Cerebellar cortex (tissue), 1 donor: ENCODE measurements at places on chromosomes 6 and 20.

DNA sequence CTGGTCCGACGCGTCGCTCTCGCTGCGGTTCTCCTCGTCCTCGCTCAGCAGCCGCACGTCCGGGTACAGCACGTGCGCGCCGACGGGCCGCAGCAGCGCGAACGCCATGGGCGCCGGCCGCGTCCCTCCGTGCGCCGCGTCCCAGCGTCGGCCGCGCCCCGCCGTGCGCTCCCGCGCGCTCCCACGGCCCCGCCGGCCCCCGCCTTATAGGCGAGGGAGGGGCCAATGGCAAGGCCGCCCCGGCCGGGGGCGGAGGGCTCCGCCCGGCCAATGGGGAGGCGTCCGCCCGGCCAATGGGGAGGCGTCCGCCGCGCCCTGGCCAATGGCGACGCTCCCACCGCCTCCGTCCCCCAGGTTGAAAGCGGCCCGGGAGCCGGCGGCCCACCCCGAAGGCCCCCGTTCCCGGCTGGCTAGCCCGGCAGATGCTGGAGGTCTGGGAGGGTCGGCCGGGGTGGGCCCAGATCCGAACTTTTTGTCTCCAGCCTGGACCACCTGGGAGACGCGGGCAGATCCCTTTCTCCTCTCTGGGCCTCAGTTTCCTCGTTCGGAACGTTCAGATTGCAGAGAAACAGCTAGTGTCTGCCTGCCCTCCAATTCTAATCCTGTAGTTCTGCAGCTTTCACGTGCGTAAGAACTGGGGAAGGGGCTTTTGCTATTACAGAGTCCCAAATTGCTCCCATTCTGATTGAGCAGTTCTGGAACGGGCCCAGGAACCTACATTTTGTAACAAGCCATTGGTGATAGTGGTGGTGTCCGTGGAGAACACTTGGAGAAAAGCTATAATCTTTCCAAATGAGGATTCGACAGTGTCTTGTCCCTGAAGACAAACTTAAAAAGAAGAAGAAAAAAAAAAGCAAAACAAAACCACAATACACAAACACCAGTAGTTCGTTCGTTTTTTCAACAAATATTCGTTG, at the start of gene TCF15:
TCF15 (minus strand) TSS at position 180 of the 917 bp plus-strand sequence; CDS start at position 108, 72 bp downstream.
- peak; percentile 13 for DNase-seq

- no peak for DNase-seq
Measured at GRCh38 chr6:65259059-65259458, 448.0 kb downstream of the EYS start.

DNA sequence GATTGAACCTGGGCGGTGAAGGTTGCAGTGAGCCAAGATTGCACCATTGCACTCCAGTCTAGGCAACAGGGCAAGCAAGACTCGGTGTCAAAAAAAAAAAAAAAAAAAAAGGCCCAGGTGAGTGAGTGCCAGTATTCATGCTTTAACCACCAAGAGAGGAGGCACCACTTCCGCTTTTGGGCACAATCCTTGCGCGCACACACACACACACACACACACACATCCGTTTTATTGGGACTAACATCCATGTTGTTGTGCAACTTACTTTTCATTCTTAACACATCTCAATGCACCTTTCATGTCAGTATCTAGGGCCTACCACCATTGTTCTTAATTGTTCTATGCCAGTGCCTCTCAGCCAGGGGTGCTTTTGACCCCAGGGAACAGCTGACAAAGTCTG, 263.0 kb downstream of the CDC5L start:
- DNase-seq = no peak

DNA sequence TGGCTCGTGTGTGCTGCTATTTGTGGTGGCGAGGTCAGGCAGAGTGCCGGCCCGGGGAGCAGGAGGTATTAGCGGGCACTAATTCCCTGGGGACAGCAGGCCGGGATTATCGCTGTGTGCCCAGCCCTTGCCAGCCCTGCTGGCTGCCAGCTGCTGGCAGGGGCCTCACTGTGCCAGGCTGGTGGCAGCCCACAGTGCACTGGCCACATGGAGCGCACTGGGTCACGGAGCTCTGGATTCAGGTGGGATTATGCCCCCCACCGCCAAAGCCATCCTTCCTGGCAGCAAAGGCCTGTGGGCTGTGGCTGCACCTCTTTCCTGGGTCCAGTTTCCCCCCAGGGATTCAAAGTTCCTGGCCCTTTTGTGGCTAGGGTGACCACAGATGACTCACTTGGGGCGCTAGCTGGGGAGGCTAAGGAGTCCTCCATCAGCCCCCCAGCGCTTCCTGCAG, 59.7 kb downstream of the YTHDF1 start:
- no peak for DNase-seq

- DNase-seq = no peak
Measured at GRCh38 chr6:33915134-33915533, 111.3 kb upstream of the MLN start.

DNA sequence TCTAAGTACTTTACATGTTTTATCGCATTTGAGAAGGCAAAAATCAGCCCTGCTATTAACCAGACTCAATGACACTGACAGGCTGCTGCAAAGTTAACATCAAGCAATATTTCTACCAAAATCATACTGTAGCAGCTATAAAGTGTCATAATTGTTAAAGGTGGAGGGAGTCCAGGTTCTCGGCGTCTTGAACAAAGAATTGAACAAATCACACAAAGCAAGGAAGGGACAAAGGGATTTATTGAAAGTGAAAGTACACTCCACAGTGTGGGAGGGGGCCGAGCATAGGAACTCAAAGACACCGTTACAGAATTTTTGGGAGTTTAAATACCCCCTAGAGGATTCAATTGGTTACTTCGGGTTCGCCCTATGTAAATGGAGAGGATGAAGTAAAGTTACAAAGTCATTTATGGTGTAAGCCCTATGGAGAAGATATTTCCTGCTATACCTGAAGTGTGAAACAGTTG, 12.9 kb upstream of the ZNF391 start:
- peak; percentile 10 for DNase-seq

DNA sequence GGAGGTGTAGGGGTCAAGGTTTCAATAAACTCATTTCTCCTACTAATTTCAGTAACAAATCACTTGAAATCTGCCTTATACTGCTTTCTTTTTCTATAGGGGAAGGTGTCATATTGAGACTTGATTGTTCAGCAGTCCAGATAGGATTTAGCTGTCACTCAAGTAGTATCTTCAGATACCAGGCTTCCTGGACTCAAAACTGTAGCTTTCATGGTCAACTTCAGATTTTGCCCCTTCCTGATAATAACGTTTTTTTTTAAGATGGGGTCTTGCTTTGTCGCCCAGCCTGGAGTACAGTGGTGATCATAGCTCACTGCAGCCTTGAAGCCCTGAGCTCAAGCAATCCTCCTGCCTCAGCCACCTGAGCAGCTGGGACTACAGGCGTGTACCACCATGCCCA, 77.8 kb downstream of the JAG1 start:
- DNase-seq = no peak

DNA sequence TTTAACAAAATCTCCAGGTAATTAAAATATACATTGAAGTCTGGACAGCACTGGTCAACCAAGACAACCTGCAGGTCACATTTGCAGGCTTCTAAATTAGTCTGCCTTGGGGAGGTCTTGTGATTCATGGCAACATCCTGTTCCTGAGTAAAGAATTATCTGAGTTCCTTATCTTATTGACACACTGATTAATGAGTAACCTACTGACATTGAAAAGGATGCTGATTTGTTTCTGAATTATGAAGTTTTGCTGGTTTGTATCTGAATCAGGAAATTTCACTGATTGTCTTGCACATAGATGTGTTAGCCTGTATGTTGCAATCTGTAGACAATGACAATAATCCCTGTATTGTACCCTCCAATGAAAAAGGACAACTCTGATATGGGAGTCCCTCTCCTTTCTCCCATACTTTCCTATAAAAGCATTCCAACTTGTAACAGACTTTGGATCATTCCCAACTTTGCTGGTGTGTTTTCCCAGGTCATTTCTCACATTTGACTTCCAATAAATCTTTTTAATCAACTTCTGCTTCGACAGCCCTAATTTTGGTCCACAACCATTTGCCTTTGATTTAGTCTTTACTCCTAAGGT, 80.0 kb downstream of the LAMP5 start:
- DNase-seq = no peak

- no peak for DNase-seq
Measured at GRCh38 chr20:54774426-54774825, 299.0 kb downstream of the DOK5 start.

DNA sequence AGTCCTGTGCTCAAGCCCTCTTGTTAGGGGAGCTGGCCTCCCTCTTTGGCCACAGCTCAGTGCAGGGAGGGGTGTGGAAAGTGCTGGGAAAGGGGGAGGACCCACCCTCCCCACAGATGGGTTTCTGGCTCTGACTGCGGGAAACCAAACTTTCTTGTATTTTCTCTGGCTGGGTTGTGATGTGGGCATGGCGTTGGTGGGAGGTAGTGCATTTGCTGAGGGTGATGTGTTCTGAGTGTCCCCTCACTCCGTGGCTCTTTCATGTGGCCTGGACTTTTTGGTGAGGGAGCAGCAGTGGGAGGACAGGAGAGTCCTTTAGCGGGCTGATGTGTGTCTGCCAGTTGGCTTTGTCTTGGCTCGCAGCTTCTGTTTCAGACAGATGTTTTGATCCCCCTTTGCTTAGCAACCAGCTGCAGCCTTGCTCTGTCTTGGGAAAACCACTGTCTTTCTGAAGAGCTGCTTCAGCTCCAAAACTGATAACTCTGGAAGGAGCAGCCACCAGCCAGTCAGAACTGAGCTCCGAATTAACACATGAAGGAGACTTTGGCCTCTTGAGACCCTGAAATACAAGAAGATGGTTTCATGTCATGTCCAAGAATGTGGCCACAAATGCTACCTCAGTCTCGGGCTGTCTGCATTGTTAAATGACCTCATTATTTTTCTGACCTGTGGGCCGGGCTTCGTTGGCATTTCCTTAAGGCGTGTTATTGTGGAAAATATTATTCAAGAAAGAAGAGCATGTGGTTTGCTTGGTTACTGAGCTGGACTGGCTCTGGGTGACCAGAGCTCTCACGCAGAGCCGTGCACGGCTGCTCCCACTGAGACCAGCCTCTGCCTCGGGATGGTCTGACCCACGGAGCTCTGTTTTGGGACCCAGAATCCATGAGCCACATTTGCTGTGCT, 21.5 kb downstream of the SYNJ2 start:
- no peak for DNase-seq

- no peak for DNase-seq
Measured at GRCh38 chr6:90530882-90531281, 56.0 kb downstream of the MAP3K7 start.

GRCh38 chr6:14664112-14664601, 546.6 kb downstream of the CD83 start:
- no peak for DNase-seq

GRCh38 chr6:71126506-71126905, 162.1 kb upstream of the OGFRL1 start:
- DNase-seq = no peak

DNA sequence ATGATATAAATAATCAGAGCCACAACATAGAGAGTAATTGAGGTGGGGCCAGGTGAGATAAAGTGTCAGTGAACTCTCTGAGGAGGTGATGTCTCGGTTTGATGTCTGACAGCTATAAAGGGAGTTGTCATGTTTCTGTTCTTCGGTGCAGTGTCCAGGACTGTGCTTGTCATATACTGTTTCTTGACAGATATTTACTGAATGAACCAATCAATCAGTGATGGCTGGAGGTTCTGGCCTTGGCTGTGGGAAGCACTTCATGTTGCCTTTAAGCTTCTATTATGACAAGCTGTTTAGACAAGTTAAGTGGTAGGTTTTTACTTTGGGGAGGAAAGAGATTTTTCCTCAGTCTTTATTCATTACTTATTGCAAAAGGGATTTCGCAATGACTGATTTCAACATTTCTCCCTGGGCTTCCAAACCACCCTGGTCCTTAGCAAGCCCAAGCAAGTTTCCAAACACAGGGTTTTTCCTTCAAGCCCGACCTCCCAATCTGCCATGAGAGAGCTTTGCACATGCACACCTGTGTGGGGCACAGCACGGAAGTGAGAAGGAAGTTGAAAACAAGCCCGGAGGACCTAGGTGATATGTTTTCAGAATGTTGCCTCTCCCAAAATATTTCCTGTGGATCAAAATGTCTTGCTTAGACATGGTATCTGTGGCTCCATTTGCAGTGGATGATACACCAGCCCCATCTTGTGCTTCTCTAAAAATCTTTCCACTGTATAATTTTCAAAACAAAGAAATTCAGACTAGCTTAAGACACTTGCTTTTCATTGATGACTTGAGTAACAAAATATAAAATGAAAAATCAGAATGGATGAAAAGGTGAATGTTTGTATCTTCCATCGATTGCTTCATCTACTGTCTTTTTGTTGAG, 567.3 kb upstream of the BTBD3 start:
- no peak for DNase-seq

DNA sequence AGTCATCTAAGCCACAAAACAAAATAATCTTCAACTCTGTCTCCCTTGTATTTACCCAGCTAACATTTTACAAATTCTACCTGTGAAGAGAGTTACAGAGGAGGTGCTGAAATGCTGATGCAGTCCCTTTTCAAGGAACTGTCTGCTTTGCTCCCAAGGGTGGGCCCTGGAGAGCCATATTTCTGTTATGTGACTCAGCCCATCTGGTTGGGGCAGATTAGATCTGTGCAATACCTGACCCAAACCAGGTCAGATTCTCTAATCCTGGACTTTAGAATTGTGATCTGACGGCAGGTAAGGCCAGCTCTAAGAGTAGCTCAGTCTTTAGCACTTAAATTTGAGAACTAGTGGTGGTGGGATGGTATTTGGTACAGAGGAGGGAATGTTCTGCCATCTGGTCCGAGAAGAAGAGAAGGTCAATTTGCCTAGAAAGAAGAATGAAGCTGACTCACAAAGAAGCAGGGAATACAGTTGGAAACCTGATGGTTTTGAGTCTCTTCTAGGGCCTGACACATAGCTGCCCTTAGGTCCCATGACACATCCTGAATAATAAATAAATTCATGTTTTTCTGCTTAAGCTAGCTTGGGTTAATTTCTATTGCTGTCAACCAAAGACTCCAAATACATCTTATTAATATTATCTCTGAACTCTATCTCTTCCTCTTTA, 8.1 kb downstream of the ZNF311 start:
- no peak for DNase-seq

- DNase-seq = no peak
Measured at GRCh38 chr20:24406750-24407149, 62.7 kb upstream of the SYNDIG1 start.

- peak; percentile 26 for DNase-seq
Measured at GRCh38 chr6:127164565-127164964, 46.1 kb downstream of the RSPO3 start.

- no peak for DNase-seq
Measured at GRCh38 chr6:105677671-105678475, 275.0 kb upstream of the PREP start.

DNA sequence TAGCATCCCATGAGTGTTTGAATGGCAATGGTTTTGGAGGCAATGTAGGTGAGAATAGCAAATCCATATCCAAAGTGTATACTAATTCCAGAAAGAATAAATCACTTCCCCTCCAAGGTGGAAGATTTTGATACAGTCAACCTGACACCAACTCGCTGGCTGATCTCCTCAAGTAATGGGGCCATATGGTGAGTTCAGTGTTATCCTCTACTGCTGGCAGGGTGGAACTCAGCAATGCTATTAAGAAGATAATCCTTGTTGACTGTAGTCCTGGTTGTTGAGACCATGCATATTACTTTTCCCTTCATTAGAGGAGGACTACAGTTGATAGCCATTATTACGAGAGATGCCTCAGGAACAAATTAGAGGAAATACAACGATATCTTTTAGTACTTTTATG, 17.8 kb upstream of the HLA-DQB1 start:
- DNase-seq = no peak

GRCh38 chr6:69438113-69438512, 358.7 kb downstream of the LMBRD1 start:
- no peak for DNase-seq
